ENCODE measurements at places on chromosomes 3 and 15.

DNA sequence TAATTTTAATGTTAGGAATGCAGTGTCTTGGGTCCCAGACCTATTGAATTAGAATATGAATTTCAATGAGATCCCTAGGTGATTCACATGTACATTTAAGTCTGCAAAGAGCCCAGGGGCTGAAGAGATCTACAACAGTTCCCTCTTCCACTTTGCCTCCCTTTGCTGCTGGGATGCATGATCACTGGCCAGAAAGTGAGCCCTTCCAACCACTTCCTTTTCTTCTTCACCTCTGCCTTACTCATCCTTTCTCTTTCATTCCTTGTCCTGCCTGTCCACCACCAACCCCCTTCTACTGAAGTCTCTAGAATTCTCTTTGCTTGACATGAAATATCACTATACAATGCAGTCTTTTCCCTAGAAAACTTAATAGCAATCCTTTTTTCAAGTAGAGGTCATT is 222.4 kb upstream of the LRIG1 start:
- DNase-seq = no peak

GRCh38 chr3:153150991-153151390 is 11.0 kb upstream of the RAP2B start:
- no peak for DNase-seq

- no peak for DNase-seq
Measured at GRCh38 chr3:24382647-24383046, 112.0 kb downstream of the THRB start.

DNA sequence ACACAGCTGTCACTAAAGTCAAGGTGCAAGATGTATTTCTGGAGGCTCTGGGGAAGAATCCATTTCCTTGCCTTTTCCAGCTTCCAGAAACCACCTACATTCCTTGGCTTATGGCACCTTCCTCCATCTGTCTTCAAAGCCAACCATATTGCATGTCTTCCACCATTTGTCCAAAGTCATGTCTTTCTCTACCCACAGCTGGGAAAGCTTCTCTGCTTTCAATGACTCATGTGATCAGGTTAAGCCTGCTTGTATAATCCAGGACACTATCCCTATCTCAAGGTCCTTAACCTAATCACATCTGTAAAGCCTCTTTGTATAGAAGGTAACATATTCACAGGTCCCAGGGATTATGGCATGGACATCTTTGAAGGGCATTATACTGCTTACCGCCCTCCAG is 14.2 kb downstream of the ARHGAP31 start:
- no peak for DNase-seq

GRCh38 chr15:28107111-28107903 is 8.2 kb upstream of the OCA2 start:
- DNase-seq = peak; percentile 54

DNA sequence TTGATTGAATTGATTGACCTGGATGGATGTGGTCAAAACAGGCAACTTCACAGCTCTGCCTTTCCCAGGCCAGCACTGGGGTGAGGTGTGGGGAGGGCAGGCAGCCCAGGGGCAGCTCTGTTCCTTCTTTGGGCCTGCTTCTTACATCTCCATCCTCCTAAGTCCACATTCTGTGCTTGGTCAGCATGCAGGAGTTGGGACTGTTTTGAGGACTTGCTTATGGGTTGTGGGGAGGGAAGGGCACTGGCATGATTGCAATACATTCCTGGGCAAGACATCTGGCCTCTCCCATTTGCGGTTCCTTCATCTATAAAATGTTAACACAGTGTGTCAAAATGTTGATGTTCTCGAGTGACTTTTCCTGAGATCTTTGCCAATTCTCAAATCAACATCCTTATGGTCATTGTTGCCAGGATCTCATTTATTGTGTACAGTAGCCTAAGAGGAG is 84.1 kb downstream of the ST6GAL1 start:
- no peak for DNase-seq

GRCh38 chr15:57920911-57921310 is 144.6 kb downstream of the ALDH1A2 start:
- DNase-seq = no peak

Measured in GM03348 (cell line).